NCI-H526 (cell line): ENCODE measurements at places on chromosomes 2 and 18.

DNA sequence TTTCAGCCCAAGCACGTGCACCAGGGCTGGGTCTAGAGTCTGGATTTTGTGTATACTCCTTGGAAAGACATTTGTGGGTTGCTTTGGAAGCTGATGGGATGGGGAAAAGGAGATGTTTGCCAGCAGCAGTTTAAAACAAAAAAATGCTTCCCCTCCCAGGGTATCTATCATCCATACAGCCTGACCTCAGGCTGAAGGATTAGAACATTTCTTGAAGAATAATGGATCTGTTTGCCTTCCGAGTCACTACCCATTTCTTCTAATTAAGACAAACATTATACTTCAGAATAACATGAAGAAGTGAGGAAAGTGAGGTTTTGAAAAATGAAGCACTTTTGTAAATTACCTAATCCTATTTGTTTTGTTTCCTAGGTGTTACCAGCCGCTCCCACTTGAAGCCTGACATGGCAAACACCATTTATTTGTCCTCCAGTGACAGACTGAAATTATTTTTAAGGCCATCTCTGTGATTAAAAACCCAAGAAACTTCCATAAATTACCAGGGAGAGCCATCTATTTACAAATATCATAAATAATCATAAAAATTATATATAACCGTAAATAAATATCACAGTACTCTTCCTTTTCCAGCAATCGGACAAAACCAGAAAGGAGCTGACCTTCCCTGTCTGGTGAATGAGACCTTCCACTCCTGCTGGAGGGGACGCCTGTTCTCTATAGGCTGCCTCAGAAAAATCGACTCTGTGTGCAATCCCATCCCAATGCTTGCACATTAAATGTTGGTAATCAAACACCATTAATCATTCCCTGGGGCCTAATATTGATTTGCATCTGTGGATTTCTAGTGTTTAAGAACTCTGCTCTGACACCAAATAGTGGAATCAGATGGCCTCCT, 106.8 kb downstream of the C1D start:
- no peak for DNase-seq

- DNase-seq = no peak
These were observed 1655.3 kb upstream of the ACVR2A start for GRCh38 chr2:146189541-146189940.

DNA sequence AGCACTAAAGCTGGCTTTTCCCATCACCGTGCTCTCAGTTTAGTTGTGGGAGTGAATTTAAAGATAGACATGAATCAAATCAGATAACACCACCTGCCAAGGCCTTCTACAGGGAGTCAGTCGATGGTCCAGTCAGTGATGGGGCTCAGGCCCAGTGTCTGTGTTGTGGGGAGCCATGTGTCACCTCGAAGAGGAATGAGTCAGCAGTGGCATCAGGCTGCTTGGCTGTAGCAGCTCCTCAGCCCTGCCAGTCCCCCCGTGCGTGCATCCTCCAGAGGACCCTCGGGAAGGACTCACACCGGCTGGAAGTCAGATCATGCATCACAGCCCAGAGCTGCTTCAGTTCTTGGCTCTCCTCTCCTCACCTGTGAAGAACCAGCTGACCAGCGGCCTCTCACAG, 420.4 kb upstream of the RAB6C start:
- DNase-seq = no peak

GRCh38 chr2:69205491-69205890, 181.5 kb downstream of the GFPT1 start:
- no peak for DNase-seq

GRCh38 chr2:45588158-45588829, 22.8 kb downstream of the SRBD1 start:
- DNase-seq = no peak

DNA sequence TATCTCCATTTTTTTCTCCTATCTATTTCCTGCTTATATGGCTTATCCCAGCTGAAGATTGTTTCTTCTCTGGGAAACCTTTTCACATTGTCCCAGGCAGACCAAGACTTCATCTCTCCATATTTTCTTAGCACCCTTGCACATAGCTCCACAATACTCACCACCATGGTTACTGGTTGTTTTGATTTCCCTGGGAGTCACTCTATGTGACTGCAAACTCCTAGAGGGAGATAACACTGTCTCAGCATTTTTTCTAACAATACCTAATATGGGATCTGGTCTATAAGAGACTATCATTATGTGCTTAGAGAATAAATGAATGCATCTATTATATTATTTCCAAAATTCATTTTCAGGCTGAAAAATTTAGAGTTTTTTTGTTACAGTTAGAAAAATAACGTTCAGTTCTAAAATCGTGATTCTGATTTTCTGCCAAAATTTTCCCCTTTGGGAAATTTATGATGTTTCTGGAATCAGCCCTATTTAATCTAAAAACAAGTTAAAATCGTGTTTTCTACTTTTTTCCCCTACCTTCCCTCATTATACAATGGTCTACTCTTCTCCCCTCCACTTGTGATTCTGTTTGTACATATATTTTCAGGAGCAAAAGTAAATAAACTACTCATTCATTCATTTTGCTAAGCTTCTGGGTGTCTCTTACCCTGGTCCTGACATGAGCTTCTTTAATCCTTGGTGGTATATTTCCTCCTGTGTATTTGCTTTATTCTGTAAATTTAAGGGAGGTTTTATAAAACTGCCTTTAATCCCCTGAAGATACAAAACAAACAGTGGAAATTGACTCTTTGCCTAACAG, 95.4 kb downstream of the HNMT start:
- no peak for DNase-seq

DNA sequence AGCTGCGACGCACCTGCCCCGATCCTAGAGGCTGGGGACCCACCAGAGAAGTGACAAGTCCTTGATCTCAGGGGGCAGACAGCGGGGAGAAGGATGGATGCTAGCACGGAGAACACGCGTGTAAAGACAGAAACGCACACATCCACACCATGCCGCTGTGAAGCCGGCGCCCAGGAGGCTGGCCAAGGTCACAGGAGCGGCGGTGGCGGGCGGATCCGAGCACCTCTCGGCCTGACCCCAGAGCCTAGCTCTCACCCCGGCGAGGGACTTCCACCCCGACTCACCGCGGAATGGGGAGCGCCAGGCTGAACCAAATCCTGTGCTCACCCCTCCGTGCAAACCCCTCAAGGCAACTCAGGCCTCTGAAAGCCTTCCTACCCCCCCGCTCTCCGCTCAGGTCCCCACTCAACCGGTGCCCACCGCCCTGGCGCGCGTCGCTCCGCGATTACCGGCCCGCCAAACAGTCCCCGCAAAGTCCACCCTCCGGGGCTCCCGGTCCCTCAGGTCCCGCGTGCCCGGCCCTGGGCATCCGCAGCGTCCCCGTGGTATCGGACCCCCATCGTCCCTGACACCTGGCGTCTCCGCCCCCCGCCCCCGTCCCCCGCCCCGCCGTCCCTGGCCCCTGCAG, 460 bp upstream of the LRRFIP1 start:
- DNase-seq = no peak

DNA sequence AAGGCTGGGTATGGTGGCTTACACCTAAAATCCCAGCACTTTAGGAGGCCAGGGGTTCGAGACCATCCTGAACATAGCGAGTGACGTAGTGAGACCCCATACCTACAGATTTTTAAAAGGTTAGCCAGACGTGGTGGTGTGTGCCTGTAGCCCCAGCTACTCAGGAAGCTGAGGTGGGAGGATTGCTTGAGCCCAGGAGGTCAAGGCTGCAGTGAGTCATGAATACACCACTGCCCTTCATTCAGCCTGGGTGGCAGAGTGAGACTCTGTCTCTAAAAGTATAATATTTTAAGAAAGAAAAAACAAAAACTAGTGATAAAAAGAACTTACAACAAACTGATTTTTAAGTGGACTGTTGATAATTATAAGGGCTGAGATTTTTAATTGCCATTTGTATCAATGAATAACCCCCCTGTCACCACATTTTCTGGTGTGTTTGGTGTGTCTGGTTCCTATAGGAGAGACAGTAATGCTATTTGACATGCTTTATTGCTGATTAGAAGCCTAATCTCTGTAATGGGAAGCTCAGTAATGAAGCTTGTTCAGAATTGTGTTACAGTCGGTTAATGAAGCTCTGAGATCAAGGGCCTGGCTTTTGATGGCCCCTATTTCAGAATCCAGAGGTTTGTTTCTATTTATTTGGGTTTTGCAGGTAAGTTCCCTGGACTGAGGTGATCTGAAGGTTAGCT, 147.0 kb downstream of the NEDD4L start:
- DNase-seq = no peak

- no peak for DNase-seq
These were observed 569 bp downstream of the TMX3 start for GRCh38 chr18:68714366-68714711.

DNA sequence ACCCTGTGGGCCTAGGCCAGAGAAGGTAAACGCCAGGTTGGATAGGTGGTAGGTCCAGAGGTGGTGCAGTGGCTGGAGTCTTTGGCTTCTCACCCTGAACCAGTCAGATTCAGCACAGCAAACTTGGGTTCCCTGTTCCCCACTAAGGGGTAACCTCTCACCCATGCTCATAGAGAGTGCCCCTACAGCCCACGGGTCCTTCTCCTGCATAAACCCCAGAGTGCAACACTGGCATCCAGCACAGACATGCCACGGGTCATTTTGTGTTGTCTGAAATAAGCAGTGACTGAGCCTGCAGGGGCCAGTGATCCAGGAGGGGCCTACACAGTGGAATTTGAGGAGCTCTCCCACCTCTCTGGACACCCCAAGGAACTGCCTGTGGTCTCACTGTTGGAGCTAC, 40.5 kb upstream of the ATP6V1B1 start:
- no peak for DNase-seq

- DNase-seq = no peak
These were observed 10.0 kb downstream of the RNF144A start for GRCh38 chr2:6927186-6927585.

DNA sequence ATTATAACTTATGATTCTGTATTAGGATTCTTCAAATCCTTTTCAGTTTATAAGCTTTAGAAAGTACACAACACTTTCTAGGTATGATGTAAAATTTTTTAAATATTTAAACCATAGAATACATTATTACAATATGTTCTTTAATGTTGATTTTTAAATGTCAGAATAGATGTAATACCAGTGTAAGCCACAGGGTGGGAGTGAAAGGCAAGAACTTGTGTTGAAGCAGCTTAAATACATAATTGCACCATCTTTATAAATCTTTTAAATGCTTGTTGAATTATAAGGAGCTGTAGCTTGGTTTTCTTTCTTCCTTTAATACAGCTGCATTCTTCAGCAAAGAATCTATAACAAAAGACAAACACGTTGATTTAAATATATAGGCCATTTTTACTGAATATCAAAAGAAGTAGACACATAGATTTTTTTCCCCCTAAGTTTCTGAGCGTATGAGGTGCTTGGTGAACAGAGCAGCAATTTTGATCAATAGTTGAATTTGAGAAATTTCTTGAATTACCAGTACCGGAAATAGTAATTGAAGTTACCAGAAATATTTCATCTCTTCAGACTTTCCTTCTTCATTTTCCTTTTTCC, 63.0 kb downstream of the TANK start:
- DNase-seq = no peak

DNA sequence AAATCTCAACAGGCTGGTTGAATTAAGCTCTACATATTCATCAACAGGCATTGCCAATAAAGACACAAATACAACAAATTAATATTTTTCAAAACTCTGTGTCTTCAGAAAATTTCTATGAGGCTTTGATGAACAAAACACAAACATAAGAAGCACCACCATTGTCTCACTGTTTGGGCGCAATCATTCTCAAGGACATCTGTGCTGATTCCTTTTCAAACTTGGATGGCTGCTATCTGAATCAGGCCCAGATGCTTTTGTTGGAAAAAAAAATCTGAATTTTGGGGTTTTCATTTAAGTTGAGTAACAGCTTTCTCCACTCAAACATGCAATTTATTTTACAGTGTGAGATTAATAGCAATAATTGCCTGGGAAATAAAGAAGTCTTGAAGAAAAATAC, 173.8 kb downstream of the NRXN1 start:
- no peak for DNase-seq

- DNase-seq = no peak
These were observed 25.4 kb downstream of the MPHOSPH10 start for GRCh38 chr2:71155846-71156245.

DNA sequence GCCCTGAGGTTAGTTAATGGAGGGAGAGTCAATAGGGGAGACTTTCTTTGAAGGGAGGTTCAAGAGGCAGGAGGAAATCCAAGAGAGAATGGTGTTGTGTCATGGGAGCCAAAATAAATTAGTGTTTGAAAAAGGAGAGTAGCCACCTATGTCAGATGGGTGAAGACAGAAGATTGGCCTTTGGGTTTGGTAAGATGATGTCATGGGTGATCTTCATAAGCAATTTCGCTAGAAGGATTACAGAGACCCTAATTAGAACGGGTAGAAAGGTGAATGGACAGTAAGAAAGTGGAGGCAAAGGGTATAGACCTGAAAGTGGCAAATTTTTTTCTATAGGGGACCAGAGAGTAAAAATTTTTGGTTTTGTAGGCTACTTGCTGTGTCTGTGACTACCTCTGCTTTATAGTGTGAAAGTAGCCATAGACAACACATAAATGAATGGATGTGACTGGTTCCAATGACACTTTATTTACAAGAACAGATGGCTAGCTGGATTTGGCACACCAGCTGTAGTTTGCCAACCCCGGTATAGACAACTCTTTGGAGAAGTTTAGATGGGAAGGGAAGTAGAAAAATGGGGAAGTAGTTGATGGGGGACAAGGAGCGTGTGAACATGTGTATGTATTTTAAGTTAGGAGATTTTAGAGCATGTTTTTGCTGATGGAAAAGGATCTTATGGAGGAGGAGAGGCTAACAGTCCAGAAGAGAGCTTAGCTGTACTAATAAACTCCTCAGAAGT, 9.3 kb downstream of the STAMBP start:
- DNase-seq = no peak

DNA sequence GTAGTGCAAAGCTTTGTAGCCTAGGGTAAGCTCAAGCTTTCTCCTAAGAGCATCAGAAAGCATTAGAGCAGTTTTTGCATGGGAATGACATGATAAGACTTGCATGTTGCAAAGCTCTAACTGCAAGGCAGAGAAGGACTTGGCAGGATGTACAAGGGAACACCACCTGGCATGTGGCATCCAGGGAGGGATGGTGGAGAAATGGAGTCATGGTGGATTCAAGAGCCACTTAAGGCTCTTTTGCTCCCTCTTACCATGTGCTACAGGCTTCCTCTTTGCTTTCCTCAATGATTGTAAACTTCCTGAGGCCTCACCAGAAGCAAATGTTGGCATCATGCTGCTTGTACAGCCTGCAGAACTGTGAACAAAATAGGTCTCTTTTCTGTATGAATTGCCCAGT, 266.0 kb downstream of the GLI2 start:
- no peak for DNase-seq

DNA sequence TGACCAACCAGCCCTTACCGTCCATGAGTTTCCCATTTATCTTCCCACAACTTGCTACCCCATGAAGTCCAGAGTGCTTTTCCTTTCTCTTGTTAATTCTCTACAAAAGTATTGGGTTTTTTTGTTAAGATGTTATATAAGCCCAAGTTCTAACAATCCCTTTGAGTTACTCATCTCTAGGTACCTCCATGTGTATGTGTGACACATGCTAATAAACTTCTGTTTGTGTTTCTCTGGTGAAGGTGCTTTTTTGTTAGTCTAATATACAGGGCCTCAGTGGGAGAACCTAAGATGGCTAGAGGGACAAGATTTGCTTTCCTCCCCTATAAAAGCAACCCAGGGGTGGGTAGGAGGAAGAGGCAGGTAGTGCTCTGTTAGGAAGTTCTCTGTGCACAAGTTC, 31.8 kb upstream of the RMDN2 start:
- DNase-seq = no peak
